ENCODE measurements at places on chromosomes 7 and 10.

DNA sequence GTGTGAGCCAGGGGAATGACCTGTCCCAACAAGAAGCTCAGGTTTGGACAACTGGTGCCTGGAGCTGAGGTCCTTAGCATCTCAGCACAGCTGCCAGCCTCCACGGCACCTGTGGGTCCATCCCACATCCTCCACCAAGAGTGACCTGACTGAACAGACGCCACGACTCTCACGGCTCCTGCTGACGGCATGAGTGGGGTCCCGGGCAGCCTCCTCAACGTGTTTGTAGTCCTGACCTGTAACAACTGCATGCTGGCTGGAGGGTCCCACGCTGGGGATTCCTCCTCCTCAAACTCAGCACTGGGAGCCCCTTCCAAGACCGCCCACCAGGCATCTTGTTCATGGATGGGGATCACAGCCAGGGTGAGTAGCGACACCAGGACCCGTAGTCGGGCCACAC lies 36.2 kb downstream of the FAM20C start:
- no peak for DNase-seq

- no peak for DNase-seq
These were observed 450.6 kb upstream of the AUTS2 start for GRCh38 chr7:69147631-69148030.

DNA sequence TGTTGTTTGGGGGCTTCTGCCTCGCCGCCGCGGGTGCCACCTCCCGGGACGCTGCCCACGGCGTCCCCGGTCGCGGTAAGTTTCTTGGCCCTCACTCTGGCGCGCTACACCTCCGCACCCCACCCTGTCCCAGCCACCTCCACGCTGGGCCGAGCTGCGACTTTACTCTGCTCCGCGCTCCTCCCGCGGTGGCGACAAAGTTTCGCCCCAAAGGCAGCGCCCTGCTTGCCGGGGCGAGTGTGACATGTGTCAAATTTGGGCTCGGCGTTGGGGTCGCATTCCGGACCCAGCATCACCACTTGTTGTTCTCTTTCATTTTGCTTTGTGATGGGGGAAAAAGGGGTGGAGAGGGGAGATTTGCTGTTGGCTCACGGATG lies 167.7 kb upstream of the PPP1R3A start:
- no peak for DNase-seq

DNA sequence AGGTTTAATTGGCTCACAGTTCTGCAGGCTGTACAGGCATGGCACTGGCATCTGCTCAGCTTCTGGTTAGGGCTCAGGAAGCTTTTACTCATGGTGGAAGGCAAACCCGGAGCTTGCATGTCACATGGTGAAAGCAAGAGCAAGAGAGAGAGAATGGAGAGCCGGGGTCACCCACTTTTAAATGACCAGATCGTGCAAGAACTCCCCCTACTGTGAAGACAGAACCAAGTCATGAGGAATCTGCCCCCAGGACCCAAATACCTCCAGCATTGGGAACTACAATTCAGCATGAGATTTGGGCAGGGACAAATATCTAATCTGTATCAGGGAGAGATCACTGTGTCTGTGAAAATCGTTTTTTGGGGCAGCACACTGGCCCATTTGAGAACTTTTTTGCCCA lies 110.0 kb upstream of the MYO3A start:
- no peak for DNase-seq

- no peak for DNase-seq
These were observed 11.3 kb upstream of the HGF start for GRCh38 chr7:81780914-81781693.

DNA sequence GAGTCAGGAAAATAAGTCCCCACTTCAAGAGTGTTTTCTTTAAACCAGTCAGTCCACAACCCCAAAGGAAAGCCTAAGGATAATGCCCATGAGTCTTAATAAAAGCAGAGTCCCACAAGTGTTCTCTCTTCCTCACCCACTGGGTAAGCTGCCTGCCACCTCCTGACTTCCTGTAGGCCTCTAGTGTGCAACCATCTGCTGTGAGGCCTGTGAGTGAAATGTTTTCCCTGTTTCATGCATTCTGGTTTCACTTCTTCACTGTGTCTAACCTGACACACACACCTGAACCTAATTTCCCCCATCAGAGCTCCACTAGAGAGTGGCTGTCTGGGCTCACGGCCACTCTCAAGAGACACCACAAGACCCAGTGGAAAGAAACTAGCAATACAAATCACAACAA lies 38.9 kb upstream of the GDF10 start:
- DNase-seq = no peak

GRCh38 chr7:105408791-105409410 lies 20.2 kb upstream of the SRPK2 start:
- DNase-seq = no peak

DNA sequence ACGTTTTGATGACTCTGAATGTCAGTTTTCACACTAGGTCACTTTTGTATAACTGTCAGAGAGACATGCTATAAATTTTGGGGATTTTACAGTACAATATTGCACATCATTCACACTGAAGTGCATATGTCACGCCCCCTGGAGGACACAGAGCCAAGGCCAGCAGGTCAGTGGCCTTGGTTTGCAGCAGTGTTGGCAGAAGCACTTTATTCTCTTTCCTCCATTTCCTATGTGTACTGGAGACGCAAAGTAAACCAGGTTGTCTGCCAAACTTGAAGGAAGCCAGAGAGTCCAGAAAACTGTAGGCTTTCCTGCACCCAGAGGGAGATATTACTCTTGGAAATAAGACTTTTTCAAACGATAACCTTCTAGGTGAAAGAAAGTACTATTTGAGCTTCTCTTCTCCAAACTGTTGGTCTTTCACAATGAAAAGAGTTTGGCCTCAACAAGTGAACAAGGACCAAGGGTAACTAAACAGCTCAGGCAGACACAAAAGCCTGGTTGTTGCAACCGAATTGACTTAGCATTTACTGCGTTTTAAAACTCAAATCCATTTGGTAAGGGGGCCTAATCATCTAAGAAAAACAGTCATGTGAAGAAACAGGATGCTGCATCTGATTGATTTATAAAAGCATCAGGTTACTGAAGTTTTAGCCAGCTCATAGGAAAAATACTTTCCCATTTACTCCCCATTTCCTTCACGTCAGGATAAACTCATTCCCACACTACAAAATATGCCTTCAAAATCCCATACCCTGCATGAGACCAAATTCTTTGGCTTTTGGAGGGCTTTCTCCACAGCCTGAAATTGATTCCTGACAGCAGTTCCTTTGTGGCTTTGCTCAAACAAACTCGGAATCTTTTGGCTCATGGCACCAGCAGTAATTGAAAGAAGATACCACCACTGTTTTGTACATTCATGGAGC lies 83.0 kb upstream of the SEC61G start:
- peak; percentile 87 for DNase-seq

DNA sequence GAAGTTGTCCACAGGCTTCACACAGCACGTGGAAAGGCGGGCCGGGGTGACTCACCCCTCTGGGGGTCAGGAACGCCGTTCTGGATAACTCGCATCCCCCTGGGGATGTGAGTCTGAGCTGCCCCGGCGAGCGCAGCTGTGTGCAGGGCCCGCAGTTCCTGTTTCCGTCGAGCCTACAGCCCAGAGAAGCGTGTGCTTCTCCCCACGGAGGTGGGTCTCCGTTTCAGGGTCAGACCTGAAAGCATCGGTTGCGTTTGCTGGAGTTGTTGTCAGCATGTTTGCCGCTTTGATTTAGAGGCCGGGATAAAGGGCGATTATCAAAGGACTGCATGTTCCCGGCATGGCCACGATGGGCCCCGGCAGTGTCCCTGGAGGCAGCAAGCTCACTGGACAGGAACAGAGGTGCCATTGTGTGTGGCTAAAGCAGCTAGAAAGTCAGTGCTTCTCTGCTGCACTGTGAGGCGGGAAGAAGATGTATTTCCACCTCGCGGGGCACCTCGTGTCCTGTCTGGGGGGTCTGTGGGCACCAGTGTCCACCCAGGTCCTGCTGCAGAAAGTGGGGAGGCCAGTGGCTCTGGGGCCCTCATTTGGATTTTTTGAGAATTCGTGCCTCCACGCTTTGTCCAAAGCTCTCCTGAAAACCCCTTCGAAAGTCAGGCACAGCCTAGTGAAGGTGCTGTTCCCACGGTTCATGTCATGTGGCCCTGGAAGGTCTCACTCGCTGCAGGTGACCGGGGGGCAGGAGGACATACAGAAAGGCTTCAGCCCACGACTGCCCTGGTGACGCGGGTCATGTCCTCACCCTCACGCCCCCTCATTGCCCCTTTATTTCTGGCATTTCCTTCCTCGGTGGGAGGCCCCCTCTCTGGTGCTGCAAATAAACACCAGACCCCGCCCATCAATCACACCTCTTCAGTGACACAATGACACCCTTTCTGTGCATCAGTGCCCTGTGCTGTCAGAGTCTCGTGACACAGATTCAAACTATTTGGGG lies 27.4 kb upstream of the GDI2 start:
- peak; percentile 56 for DNase-seq

GRCh38 chr7:136884492-136884891 lies 16.0 kb downstream of the CHRM2 start:
- DNase-seq = no peak

- DNase-seq = no peak
These were observed 14.4 kb downstream of the UBN2 start for GRCh38 chr7:139245401-139245800.

DNA sequence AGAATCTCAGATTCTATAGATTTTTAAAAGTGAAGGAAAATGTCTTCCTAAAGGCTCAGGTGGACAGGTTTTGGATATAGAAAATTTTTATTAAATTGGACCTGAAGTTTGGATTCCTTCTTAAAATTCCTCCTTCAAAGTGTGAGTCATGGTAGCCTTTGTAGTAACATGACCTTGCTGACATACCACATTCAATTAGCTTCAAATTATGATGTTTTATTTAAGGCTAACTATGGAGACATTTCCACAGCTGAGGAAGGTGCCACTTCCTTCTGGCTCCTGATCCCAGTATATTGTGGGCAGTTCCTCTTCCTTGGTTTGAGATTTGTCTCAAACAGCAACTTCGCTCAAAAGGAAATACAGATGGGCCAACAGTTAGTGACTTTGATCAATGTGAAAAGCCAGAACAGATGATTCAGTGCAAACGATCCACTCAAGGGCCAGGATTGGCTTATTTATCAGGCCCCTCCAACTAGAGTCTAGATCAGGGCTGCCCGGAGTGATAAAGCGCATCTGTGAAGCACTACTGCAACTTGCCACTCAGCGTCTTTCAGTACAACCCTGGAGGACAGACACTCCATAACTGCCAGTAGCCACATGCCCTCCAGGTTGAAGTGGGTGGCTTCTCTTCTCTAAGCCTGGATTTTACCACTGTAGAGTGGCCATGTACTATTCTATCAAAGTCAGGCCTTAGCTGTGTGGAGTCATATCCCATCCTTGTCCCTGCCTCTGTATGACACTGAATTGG lies 573.5 kb downstream of the KIF20B start:
- DNase-seq = peak; percentile 9

DNA sequence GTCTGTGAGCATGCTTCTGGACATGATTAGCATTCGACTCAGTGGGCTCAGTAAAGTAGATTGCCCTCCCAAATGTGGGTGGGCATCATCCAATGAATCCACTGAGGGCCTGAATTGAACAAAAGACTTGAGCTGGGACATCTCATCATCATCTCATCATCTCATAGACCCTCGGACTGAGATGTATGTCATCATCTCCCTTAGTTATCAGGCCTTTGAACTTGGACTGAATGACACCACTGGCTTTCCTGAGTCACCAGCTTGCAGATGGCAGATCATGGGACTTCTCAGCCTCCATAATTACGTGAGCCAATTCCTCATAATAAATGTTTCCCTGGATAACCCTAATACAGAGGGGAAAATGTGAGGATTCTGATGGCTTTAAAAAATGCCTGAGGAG lies 128.3 kb upstream of the LSM8 start:
- DNase-seq = no peak

- no peak for DNase-seq
These were observed 61.8 kb downstream of the OAT start for GRCh38 chr10:124356701-124357560.

- DNase-seq = peak; percentile 22
These were observed 97.0 kb downstream of the TPK1 start for GRCh38 chr7:144738708-144739314.

- peak; percentile 31 for DNase-seq
These were observed 12.3 kb downstream of the DDC start for GRCh38 chr7:50552921-50553320.

DNA sequence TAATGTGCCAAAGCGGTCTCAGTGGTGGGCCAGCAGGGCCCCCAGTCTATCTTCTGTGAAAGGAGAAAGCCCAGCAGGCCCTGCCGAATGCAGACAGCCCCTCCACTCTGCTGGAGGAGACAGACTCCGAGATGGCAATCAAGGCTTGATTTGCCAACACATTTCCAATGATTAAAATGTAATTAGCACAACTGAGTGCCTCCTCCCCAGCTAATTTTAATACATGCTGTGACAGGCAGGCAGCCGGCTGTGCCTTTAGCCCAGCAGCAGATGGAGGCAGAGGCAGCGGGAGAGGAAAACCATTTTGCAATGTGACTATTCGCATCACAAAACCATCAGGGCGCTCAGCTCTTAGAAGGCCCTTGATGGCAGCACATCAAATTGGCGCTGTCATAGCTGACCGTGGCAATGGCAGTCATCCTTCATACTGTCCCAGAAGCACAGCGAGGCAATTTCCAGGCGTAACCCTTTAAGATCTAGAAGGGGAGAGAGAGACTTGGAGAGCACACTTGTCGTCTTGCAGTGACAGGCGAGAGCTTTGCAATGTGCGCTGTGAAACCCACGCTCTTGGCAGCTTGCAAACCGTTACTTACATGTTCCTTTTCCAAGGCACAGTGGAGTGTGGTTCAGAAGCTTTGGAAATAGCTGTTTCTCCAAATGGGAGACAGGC lies 714.8 kb upstream of the GALNT17 start:
- no peak for DNase-seq

DNA sequence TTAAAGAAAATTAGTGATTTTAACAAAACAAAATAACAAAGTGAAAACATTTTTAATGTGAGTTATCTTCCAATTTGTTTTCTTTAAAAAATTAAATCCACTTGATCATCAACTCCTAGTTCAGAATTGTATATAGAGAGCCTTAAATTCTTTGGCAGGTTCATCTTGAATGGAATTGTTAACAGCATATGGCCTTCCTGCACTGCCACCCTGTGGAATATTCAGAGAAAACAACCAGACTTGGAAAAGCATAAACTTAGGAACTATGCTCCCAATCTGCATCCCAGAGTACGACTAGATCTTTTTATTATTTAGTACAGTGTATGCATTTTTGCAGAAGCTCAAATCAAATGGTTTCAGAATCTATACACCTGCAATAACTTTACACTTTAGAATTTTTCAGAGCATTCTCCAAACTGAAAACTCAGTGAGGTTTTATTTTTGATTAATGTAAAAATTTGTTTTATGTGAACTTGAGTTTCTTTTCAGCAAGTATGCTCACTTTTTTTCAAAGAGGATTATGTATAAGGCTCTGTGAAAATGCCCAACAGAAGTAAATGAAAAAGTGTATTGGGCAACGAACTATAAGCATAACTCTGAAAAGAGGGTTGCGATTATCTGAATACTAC lies 44.9 kb upstream of the ANK3 start:
- DNase-seq = peak; percentile 61

- DNase-seq = no peak
These were observed 7.2 kb downstream of the MINDY4 start for GRCh38 chr7:30778255-30779025.
